Kidney epithelial cell (primary cell): ENCODE measurements at places on chromosomes 16 and 17. TPM values are rescaled to one million over a fixed set of nuclear protein-coding genes. Genes with fewer than 3 reads are reported as not detected.

The PLEKHH3 gene
- total RNA-seq, result 10.2 and 11.2 TPM in 2 replicates

The GPR179 gene
- 0.04 and 0.07 TPM in 2 replicates for total RNA-seq

The CD19 gene
- total RNA-seq, result 0.14 TPM in 1 of 2 replicates, not detected in the other

The KRT34 gene
- total RNA-seq, result 2.5 and 5.5 TPM in 2 replicates

The DNAAF1 gene
- total RNA-seq, result not detected in 2 replicates

The MRPL28 gene
- 107 and 137 TPM in 2 replicates for total RNA-seq

The TBC1D3K gene
- not detected in 2 replicates for total RNA-seq

The MT3 gene
- not detected in 2 replicates for total RNA-seq

The ZNF48 gene
- 24.4 and 27.4 TPM in 2 replicates for total RNA-seq

The RPL27 gene
- 1,478 and 1,940 TPM in 2 replicates for total RNA-seq

The BAIAP2 gene
- 80.3 and 83.4 TPM in 2 replicates for total RNA-seq

The MFAP4 gene
- 0.68 and 1.3 TPM in 2 replicates for total RNA-seq

The LRRC36 gene
- 0.41 and 0.54 TPM in 2 replicates for total RNA-seq

The TNK1 gene
- 4.0 and 13.3 TPM in 2 replicates for total RNA-seq

The PRDM7 gene
- not detected in 2 replicates for total RNA-seq

The CYGB gene
- 16.9 and 19.9 TPM in 2 replicates for total RNA-seq
